NCI-H226 (cell line): ENCODE measurements at places on chromosomes 5 and 9.
A peak's percentile ranks its signal among the peaks of the same experiment; 100 is the strongest.

- peak; percentile 37 for DNase-seq
Observed at GRCh38 chr9:91416096-91416712, 7.4 kb downstream of the NFIL3 start.

- no peak for DNase-seq
Observed at GRCh38 chr5:36371366-36371765, 69.7 kb upstream of the RANBP3L start.

DNA sequence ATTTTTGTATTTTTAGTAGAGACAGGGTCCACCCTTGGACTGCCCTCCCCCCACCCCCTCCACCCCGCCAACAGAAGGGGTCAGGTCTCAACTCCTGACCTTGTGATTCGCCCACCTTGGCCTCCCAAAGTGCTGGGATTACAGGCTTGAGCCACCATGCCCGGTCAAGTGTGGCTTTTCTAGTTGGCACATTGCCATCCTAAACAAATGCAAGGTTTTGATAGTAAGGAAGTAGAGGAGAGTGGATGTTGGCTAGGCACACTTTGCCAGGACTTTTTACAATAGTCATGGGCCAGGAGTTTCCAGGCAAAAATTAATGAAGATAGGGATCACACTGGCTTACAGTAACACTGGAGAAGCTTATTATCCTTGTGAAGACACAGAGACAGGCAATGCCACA is 62.4 kb downstream of the GALNT12 start:
- DNase-seq = no peak

- no peak for DNase-seq
Observed at GRCh38 chr9:112553256-112553826, 66.7 kb downstream of the KIAA1958 start.

GRCh38 chr9:107540164-107540561 is 50.6 kb upstream of the KLF4 start:
- DNase-seq = no peak

GRCh38 chr9:21030389-21031035 is 928 bp downstream of the HACD4 start:
- DNase-seq = no peak

- no peak for DNase-seq
Observed at GRCh38 chr5:123701511-123702200, 189.7 kb downstream of the CSNK1G3 start.

- no peak for DNase-seq
Observed at GRCh38 chr5:64690104-64690416, 243 bp upstream of the SHISAL2B start.

- no peak for DNase-seq
Observed at GRCh38 chr5:82163452-82164175, 114.5 kb downstream of the RPS23 start.

DNA sequence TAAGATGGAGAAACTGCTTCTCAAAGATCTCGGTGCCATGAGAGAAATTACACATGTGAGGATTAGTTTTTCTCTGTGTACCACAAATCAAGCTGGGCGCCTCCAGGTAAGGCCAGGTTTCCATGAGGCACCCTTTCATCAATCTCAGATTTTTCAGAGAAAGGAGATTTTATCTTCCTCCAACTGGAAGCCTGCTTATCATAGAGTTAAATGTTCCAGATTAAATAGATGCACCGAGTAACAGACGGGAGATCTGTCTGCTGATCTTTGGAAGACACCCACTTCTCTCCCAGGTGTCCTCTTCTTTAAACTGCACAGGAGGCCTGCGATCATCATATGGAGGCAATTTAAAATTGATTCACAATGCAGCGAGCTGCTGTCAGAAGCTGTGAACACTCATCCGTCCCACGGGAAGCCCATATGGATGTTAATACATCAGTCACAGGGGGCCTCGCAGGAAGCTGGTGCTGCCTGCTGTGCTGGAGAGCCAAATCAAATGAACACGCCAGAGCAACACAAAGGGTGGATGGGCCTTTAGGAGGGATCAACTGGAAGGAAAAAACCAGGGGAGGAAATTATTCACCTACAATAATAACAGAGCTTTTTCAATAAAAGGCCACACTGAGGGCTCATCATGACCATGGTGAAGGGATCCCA is 93.3 kb downstream of the TLE1 start:
- DNase-seq = no peak

GRCh38 chr9:13896922-13897835 is 416.8 kb downstream of the NFIB start:
- DNase-seq = no peak

DNA sequence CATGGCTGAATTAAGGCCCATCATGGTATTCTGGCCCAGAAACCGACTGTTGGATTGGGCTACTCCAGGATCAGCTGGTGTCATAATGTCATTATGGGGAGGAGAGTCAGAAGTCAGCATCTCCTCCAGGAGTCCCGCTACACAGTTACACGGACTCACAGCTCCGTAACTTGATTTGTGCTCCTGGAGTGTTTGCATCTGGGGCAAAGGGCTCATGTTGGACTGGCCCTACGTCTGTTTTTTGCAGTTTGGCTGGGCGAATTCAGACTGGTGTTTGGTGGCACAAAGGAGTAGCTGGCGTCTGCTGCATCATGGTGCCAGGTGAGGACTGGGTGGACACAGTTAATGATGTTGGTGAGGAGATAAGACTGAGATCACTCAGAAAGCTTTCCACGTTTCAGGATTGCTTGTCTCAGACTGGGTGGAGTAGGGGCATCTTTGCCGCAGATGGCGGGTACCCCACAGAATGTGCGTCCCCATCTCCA is 31.3 kb downstream of the OR2V1 start:
- DNase-seq = no peak

DNA sequence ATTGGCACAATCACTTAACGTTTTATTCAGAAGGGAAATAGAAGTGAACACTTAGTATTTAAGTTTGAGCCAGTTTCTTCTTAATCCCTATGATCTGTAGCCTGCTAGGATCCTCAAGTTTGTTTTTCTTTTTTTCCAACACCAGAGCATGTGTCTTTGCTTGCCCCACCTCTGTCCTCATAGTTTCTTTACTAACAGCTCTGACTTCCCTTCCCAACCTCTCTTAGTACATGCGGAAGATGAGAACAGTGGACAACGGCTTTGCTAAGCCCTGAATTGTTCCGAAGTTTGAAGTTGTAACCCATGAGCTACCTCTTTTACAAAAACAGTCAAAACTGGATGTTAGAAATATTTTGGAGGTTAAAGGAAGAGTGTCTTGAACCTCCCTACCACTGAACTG is 61.7 kb upstream of the TAF11L2 start:
- no peak for DNase-seq

GRCh38 chr5:177402271-177403043 is 2.0 kb upstream of the PFN3 start:
- DNase-seq = peak; percentile 81

- peak; percentile 86 for DNase-seq
Observed at GRCh38 chr5:15620501-15620900, 120.5 kb downstream of the FBXL7 start.

- DNase-seq = no peak
Observed at GRCh38 chr5:140555747-140556312, 1.4 kb downstream of the SRA1 start.

- DNase-seq = no peak
Observed at GRCh38 chr9:69400470-69400869, 75.5 kb downstream of the ENTREP1 start.

- DNase-seq = no peak
Observed at GRCh38 chr5:138064526-138064925, 19.3 kb upstream of the WNT8A start.

DNA sequence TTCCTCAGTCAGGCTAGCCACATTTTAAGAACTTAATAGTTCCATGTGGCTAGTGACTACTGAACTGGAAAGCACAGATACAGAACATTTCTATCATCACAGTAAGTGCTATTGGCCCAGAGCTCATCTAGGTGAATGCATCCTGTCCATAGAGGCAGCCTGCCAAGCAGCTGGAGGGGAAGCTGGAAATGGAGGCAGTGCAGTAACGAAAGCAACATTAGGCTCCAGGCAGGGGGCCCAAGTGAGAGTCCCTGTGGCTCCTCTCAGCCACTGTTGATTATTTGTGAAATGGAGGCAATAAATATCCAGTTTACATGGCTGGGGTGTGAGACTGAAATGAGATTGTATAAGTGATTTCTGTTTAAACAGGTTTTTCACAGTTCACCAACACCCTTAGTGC is 227.2 kb upstream of the KLF9 start:
- no peak for DNase-seq

DNA sequence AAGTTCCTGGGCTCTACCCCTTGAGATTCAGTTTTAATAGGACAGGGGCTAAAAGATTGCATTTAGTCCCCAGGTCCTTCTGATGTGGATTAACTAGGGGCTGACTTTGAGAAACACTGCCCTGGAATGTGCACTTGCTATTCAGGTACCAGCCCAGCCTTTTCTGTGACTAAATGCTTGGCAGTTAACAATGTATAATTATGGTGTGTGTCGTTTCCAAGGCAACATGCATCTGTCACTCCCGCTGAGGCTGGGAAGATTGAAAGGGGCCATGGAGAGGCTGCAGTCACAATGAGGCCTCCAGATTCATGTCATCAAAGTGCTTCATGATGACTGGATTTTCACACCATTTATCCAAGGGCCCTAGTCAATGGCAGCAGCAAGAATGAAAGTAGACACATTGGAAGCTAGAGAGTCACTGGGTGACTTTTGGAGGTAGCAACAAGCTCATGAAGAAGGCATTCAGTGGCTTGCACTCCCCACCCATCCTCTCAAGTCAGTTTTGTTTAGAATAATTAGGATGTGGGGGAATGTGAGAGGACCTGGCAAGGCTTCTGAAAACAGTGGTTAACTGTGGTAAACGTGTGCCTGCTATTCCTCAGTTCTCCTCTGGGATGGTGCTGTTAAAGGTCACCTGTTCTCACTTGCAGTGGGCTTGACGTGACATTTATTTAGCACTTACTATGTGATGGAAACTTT is 28.3 kb downstream of the RAI14 start:
- peak; percentile 29 for DNase-seq

DNA sequence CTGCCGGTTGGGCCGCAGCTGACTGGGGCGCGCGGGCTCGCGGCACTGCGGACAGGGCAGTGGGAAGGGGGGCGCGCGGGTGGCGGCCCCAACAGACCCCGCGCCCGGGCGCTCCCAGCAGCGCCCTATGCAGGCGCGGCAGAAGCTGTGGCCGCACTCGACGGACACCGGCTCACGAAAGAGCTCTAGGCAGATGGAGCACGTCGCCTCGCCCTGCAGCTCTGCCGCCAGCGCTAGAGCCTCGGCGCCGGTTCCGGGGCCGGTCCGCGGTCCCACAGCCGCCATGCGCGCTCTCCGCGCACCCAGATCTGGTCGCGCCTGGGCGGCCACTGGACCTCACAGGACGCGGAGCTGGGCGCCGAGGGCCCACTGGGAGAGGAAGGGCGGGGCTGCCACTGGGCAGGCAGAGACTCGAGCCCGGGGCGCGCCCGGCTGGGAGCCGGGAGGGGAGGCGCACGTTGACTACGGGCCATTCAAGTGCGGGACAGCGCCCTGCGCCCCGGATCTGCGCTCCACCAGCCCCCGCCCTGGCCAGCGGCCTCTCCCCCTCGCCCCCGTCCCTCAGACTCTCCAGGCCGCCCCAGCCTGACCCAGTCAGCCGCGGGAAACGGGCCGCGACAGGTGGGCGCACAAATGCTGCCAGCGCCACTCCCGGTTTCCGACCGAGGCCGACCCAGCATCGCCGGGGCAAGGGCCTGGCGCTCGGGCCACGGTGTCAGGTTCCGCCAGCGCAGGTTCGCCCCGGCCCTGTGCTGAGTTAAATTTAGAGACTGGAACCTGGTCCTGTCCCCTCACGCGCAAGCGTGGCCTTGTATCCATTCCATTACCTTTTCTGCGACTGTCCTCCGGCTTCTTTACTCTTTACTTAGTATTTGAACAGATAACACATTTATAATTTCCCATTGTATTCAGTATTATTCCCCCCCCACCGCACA is at the start of gene TRIM7:
Gene TRIM7 (minus strand): TSS at position 371 of the 935 bp plus-strand sequence. CDS start 86 bp downstream, at position 285.
- DNase-seq = no peak

- DNase-seq = no peak
Observed at GRCh38 chr5:64502196-64502595, 3.6 kb upstream of the RGS7BP start.
